ENCODE measurements at places on chromosomes 2 and 18.

- DNase-seq, result no peak
Measured at GRCh38 chr2:19846567-19846966, 55.2 kb downstream of the TTC32 start.

DNA sequence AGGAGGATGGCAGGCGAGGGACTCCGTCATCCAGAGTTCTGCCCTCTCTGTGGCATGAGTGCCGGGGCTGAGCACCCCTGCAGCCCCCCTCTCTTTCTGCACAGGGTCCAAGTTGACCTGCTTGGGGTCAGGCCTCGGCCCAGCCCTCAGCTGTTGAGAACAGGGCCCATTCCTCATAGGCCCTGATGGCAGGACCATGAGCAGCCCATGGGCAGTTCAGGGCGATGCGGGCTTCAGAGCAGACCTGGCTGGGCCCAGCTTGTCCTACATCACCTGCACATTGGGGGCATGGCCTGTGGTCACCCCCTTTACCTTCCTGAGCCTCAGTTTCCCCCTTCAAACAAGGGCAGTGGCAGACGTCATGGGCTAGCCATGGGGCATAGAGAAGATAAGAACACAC lies 238.1 kb downstream of the SEPTIN10 start:
- no peak for DNase-seq

DNA sequence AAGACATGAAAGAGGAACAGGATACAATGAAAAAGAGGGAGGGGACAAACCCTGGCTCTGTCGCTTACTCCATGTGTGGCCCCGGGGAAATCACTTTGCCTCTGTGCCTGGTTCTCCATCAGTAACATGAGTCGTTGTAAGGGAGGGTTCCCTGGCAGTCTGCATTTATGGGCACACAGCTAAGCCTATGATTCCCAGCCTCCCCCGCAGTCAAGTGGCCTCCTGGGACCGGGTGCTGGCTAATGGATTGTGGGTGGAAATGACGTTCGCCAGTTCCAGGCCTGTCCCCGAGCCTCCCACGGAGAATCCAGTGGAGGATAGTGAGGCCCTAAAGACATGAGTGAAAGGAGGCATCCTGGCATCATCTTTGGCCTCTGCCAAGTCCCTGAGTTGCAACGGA lies 42.7 kb downstream of the SFXN5 start:
- DNase-seq, result no peak

DNA sequence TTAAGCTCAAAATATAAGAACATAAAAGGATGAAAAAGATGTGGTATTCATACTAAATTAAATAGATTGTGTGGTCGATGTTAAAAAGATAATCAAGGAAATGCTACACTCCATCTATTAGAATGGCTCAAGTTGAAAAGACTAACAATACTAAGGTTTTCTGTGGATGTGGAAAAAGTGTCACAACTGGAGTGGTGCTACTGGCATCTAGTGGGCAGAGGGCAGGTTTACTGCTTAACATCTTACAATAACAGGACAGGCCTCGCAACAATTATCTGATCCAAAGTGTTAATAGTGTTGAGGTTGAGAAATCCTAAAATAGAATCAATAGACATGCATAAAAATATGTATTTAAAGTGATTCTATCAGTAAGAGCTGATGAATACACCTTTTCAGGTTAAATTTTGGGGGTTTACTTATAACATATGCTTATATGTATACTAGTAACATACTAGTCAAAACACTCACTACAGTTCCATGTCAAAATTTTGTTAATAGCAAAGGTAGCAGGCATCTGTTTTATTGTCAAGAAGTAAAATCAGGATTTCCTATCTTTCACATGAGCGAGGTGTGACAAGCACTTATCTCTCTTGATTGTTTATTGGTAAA lies 91.5 kb upstream of the TMEFF2 start:
- DNase-seq, result no peak

DNA sequence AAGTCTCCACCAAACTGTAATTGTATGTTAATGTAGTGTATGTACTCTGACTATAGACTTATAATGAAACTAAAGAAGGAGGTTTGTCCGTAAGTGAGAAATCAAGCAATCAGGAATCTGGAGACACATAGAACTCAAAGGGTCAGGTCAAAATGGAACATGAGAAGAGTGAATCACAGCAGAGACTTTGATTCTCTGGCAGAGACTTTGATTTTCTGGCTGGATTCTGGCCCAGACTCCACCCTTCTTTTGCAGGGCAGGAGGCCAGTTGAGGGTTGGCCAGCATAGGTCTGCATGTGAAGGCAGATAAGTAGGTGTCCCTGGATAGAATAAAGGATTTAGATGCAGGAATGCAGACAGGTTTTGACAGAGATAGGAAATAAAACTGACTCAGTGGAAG lies 11.0 kb upstream of the NCKAP5 start:
- DNase-seq, result no peak

- DNase-seq, result no peak
Measured at GRCh38 chr2:200751786-200752185, 59.9 kb upstream of the BZW1 start.

- no peak for DNase-seq
Measured at GRCh38 chr2:19990416-19990728, 467 bp upstream of the WDR35 start.

DNA sequence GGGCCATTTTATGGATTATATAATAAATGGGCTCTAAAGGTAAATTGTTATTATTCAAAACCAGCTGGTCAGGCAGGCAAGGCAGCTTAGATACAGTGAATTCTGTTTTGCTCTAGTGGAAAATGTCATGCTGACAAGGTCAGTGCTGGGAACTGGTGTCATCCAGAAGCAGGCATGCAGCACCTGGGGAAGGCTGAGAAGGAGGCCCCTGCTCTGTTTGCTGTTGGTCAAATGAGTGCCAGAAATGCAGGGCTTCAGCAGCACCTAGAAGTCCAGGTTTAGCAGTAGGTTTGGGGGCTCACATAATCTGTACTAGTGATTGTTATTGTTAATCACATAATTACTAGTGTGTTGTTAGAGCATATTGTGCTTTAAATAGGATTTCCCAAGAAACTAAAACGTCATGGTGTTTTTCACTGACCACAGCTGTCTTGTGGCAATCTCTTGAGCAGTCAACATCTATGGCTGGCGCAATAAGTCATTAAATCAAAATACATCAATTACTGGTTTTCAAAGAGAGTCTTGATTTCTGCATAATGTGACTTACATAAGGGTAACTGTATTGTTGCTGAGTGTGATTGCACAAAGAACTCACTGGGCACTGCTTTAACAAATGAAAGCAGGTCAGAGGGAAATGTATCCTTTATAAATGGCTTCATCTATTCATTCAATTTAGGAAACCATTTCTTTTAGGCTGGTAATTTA lies 99.1 kb downstream of the MYO3B start:
- no peak for DNase-seq

DNA sequence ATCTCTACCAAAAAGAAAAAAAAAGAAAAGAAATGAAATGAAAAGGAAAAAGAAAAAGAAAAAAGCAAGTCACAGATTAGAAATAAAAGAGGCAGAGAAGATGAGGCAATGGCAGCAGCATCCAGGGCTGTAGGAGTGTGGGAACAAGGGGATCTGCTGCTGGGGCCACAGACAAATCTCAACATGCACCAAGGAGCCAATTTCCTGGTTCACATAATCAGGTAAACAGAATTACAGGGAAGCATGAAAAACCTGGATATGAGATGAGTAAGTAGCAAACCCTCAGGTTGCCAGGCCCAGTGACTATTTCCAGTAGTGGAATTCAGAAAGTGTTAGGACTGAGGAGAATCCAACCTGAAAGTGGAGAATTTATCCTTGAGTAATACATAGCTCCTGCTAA lies 77.4 kb upstream of the ARHGAP28 start:
- no peak for DNase-seq

GRCh38 chr2:136693966-136694365 lies 71.4 kb upstream of the THSD7B start:
- no peak for DNase-seq

DNA sequence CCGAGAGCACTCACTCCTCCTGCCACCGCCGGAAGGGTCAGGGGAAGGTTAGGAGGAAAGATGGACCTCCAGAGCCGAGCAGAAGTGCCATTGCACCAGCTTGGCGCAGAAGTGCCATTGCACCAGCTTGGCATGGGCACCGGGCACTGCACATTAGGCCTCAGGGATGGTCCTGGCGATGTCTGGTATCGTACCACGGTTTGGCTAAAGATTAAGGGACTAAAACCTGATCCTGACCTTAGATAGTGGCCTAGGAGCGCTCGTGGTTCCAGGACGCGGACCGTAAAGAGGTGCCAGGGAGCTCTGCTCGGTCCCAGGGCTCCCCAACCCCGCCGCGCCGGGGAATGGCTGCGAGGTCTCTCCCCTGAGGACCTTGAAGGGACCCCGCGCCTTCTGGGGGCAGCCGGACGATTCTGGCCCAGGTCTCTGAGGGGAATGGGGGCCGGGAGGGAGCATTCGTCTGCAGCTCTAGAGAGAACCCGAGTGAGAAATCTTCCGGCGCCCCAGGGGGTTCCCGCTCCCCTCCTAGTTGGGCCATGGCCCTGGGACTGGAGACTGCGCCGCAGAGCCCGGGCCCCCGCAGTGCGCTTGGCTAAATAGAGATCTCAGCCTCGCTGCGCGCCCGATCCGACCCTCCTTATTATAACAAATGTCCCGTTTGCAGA lies 1.8 kb downstream of the PAX8 start:
- DNase-seq, result no peak

DNA sequence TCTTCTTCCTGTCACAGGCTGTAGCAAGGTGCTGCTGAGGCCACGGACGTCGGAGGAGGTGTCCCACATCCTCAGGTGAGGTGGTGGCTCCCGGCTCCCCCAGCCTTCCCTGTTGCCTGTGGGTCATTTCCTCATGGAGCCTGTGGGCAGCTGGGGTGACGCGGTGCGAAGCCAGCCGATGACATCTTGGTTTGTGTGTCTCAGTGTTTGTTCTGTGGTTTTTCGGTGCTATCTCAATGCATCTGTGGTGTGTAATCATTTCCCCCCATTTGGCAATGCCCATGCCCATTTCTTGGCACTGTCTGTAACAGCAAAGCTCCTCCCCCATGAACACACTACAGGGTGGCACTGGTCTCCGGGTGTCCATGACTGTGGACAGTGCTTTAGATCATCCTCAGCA lies 6.6 kb downstream of the D2HGDH start:
- DNase-seq, result no peak

- DNase-seq, result no peak
Measured at GRCh38 chr2:186437719-186438118, 48.3 kb upstream of the ZC3H15 start.

- DNase-seq, result no peak
Measured at GRCh38 chr2:219296631-219297391, 12.4 kb downstream of the PTPRN start.

- DNase-seq, result no peak
Measured at GRCh38 chr18:44986933-44987332, 306.2 kb downstream of the SETBP1 start.

DNA sequence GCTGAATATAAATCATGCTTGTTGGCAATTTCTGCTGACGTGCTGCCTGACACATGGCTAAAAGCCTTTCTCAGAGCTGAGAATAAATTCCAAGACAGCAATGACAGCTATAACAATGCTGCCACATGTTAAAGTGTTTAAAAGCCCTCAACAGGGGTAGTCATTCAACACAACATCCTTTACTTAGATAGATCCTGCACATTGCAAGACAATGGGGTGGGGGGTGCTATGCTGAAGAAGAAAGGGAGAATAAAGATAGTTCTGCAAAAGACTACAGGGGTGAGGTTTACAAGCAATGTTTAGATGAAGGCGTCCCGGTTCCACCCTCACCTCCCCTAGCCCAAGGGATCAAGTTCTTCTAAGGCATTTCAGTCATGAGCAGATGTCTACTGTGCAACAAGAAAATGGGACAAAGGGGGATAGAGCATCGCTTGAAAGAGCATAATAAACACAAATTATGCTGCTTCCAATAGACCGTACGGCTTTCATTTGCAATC lies 291.0 kb upstream of the ACVR2A start:
- no peak for DNase-seq

GRCh38 chr2:170147576-170147975 lies 30.4 kb upstream of the MYO3B start:
- no peak for DNase-seq

DNA sequence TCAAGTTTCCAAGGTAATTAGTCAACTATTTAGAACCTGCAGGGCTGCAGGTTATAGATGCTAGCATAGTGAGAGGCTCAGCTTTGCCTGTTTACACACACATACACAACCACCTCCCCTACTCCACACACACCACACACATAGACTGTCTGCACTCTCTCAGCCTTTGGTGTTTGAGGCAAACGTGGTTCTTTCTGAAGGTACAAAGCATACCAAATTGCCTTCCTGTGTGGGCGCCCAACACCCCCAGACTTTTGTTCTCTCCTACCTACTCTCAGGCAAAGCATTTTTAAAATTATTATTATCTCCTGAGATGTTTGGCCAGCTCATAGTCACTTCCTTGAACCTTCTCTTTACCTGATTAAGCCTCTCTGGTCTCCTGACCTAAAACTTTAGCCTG lies 44.9 kb downstream of the MYO3B start:
- DNase-seq, result no peak

- no peak for DNase-seq
Measured at GRCh38 chr2:84224121-84224520, 235.0 kb downstream of the SUCLG1 start.
